ENCODE measurements at places on chromosomes 4 and X. TPM values are rescaled to one million over a fixed set of nuclear protein-coding genes. Genes with fewer than 3 reads are reported as not detected.
A peak's percentile ranks its signal among the peaks of the same experiment; 100 is the strongest.

DNA sequence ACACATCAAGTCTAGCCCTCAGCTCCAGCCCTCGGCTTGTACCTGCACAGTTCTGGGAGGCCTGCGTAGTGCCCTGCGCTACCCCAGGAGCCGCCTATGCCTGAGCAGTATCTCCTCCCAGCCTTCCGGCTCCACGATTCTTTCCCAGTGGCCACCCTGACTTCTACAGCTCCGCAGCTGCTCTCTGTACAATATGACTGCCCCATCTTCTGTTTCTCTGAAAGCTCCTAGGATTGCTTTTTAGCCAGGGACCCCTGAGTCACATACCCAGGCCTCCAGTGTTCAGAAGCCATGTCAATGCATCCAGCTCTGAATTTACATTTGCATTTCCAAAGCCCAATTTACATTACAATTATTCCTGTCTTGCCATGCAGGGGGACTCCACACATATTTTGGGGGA is 135.5 kb downstream of the PJA1 start:
- peak; percentile 55 for DNase-seq
- no peaks in the 10 kb centered on the region for H3K27me3 ChIP-seq
- H3K36me3 ChIP-seq: no peaks in the 10 kb centered on the region
- no peaks in the 10 kb centered on the region for H3K4me1 ChIP-seq
- no peak overlapping the region for H3K27ac ChIP-seq
- no peak overlapping the region for H3K4me3 ChIP-seq

DNA sequence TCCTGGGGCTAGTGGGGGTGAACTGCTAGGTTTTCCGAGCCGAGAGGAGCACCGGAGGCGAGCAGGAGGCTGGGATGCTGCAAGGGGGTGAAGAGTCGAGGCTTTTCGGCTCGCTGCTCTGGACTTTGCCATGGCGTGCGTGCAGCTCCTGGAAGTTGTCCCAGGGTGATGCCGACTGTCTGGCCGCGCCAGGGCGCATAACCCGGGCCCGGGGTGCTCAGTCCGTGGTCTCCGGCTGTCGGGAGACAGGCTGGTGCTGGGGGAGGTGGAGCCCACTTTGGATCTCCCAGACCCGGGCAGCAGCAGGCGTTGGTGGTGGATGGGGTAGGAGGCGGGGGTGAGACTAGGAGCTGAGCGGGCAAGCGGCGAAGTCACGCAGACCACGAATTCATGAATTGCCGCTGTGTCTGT is 793 bp downstream of the GRIA3 start:
- no peaks in the 10 kb centered on the region for H3K4me1 ChIP-seq
- no peak for DNase-seq
- H3K27ac ChIP-seq: peak overlapping the region; percentile 27
- no peaks in the 10 kb centered on the region for H3K36me3 ChIP-seq
- H3K4me3 ChIP-seq: peak overlapping the region; percentile 44

DNA sequence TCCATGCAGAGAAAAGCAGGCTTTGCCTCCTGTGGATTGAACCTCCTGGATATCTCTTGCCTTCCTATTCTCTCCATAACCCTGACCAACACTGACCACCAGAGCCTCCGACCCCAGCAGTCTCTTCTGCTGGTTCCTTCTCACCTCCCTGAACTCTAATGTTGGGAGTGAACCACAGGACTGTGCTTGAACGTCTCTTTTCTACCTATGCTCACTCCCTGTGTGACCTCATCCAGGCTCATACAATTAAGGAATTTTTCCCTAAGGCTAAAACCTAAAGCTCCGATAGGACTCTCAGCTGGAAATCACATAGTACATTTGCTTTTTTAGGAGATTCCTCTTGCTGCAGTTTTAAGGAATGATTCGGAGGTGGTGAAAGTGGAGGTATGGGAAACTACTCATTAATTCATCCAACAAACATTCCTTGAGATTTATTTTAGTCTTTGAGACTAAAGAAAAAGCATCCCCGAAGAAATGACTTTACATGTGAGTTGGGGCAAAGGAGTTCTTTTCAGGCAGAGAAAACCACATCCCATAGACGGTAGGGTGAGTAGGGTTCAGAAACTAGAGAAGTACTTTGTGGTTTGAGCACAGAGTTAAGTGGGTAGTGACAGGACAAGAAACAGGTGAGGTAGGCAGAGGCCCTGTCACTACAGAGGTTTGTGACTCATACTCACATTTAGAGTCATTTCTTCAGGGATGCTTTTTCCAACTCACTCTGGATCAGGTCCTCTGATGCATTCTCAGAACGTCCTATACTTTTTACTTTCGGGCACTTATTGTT is 30.8 kb downstream of the NDNF start:
- H3K4me1 ChIP-seq: no peaks in the 10 kb centered on the region
- H3K27ac ChIP-seq: no peak overlapping the region
- no peak overlapping the region for H3K4me3 ChIP-seq
- DNase-seq: no peak

GRCh38 chr4:181245326-181245725 is 997.9 kb upstream of the TENM3 start:
- no peaks in the 10 kb centered on the region for H3K27me3 ChIP-seq
- H3K4me1 ChIP-seq: no peaks in the 10 kb centered on the region
- no peak overlapping the region for H3K4me3 ChIP-seq
- DNase-seq: no peak
- H3K36me3 ChIP-seq: no peaks in the 10 kb centered on the region
- no peak overlapping the region for H3K27ac ChIP-seq

GRCh38 chrX:64996805-64997204 is 20.6 kb upstream of the ZC4H2 start:
- H3K4me1 ChIP-seq: no peaks in the 10 kb centered on the region
- no peaks in the 10 kb centered on the region for H3K27me3 ChIP-seq
- no peak overlapping the region for H3K27ac ChIP-seq
- DNase-seq: no peak
- H3K36me3 ChIP-seq: no peaks in the 10 kb centered on the region

DNA sequence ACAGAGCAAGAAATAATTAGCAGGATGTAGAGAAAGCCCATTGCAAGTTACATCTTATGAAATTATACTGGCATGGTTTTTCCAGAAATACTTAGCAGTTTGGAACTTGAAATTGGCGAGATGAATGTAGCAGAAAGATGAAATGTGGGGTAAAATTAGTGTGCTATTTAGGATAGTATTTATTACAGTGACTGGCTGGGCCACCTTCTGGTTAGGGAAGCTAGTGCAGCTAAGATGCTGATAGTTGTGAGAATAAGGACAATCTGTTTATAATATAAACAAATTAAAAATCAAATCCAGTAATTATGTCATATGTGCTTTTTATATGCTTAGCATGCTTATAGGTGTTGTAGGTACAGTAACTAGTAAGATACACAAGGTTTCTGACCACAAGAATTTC is 74.8 kb downstream of the IL15 start:
- H3K4me1 ChIP-seq: no peaks in the 10 kb centered on the region
- H3K36me3 ChIP-seq: no peaks in the 10 kb centered on the region
- no peak overlapping the region for H3K27ac ChIP-seq
- no peak overlapping the region for H3K4me3 ChIP-seq

Gene POF1B
- total RNA-seq: 18.7 TPM

Gene ETDB
- not detected for total RNA-seq

Gene EBP
- 55.2 TPM for total RNA-seq

Gene AKAP4
- total RNA-seq: not detected

Gene GLOD5
- total RNA-seq: not detected
